ENCODE measurements at places on chromosomes 13 and 19.

DNA sequence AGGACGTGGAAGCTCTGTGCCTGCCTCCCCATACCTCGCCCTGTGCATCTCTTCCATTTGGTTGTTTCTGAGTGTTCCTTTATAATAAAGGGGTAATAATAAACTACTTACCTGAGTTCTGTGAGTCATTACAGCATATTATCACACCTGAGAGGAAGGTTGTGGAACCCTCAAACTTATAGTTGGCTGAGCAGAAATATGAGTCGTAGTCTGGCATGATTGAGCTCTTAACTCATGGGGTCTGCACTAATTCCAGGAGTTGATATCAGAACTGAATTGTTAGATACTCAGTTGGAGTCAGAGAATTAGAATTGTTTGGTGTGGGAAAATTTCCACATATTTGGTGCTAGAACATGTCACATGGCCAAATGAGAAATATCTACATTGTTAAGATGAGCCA lies 52.4 kb upstream of the HTR2A start:
- no peak for DNase-seq

DNA sequence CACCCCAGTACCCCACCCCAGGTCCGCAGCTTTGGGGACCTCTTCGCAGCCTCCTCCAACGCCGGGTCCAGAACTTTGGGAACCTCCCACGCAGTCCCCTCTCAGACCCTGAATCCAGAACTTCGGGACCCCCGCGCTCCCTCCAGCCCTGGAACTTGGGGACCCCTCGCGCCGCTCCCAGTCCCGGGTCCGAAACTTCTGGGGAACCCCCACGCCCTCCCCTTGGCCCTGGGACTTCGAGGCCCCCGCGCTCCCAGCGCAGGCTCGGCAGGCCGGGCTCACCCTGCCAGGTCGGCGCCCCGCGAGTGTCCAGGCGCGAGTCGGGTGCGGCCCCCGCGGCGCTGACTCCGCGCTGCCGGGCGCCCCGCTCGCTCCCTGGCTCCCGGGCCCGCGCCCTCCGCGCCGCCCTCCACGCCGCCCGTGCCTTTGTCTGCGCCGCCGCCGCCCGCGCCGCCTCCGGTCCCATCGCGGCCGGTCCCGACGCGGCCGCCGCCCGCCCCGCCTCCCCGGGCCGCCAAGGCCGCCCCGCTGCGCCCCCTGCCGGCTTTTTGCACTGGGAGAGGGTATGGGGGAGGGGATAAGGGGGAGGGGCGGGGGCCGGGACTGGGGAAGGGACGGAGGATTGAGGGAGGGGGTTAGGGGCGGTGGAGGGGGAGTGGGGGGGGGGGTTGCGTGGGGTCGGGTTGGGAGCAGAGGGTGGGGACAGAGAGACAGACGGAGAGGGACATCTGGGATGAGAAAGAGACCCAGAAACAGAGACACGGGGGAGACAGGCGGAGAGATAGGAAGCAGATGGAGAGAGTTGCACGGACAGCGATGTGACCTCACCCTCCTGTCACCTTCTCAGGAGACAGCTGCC lies at the start of gene HOMER3:
TSS of gene HOMER3 (minus strand) at position 449 of the 859 bp plus-strand sequence. CDS start 2,235 bp downstream, outside the sequence.
- DNase-seq: peak; percentile 73

DNA sequence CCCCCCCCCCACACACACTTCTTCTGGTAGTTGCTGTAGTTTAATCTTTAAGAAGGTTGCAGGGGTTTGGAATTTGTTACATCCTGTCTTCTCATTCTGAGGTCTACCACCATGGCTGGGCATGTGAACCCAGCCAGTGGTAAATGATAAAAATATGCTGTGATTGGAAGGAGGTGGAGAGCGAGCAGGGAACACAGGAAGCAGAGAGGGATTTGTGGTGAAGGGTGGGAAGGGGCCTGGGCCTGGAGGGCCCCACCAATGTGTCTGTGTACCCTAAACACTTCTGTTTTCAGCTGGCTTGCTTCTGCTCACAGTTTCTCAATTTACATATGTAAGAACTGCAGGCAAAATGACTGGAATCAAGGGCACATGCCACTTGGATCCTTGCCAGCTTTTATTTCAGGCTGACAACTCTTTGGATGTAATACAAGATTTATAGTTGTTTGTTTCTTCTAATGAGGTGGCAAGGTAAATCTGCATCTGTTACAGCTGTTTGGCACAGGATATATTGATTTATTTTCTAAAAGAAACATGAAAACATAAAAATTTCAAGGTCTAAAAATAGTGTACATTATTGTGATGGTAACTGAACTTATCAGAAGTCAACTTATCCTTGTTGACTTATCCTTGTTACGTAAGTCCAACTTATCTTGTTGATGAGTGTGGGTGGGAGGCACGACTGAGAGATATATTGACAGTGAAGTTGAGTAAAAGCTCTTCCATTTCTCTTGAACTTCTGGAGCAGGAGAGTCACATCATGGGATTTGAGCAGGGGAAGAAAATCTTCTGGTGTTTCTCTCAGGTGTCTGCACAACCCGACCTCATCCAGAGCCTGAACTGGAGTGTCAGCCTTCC lies 313.2 kb downstream of the SHISA2 start:
- no peak for DNase-seq

DNA sequence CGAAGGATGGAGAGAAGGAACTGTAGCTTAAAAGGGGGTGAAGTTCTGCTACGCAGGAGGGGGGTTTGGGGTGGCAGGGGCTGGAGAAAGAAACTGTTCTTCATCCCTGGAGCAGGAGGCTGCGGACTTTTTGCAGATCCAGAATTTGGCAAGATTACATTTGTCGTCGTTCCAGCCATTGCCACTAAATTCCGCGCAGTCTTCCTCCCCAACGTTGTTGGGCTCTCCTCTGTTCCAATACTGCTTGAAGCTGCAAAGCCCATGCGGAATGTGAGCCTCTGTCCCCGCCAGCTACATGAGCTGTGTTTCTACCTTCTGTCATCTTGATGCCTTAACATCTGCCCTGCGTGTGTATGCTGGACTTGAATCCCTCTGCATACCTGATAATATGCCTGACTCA lies 4.3 kb downstream of the CD209 start:
- no peak for DNase-seq

DNA sequence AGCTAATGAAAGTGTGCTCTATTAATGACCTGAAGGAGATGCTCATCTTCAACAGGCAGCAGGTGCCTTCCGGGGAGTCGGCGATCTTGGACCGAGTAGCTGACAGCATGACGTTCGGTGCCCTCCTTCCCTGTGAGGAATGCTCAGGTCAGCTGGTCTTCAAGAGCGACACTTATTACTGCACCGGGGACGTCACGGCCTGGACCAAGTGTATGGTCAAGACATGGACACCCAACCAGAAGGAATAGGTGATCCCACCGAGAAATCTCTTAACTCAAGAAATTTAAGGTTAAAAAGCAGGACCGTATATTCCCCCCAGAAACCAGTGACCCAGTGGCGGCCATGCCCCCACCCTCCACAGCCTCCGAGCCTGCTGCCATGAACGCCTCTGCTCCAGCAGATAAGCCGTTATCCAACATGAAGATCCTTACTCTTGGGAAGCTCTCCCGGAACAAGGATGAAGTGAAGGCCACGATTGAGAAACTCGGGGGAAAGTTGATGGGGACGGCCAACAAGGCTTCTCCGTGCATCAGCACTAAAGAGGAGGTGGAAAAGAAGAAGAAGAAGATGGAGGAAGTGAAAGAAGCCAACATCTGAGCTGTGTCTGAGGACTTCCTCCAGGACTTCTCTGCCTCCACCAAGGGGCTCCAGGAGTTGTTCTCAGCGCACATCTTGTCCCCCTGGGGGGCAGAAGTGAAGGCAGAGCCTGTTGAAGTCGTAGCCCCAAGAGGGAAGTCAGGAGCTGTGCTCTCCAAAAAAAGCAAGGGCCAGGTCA lies 22.8 kb upstream of the ANKRD10 start:
- no peak for DNase-seq

DNA sequence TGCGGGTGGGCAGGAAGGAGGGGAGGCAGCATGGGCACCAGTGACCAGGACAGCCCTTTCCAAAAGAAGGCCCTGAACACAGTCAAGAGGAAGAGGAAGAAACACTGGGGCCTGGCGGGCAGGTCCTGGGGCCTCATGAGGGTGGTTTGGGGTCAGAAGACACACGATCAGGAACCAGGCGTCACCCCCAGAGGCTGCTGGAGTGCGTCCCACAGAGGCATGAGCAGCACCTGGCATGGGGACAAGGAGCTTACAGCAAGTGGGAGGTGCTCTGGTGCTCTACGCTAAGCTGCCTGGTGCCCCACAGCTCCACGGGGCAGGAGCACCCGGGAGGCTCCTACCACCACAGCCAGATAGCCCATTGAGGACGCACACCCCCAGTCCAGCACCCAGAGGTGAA lies 20.0 kb downstream of the ELL start:
- DNase-seq: no peak

- DNase-seq: no peak
Observed at GRCh38 chr13:21541980-21542379, 62.0 kb downstream of the MICU2 start.

DNA sequence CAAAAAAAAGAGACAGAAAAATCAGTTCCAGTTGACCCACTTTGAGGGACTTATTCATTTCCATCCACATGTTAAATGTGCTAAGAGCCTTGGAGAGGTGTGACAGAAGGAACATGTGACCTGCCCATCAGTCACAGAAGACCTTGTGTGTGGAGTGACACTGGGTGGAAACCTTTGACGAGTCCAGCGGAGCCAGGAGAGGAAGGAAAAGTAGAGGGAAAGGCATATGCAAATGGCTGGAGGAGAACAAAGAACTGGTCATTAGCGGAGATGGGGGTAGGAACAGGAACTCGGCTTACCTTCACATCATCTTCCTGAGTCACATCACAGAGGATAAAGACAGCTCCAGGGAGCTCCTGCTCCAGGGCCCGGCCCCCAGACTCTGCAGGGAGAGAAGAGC lies 2.3 kb downstream of the HSD17B14 start:
- no peak for DNase-seq

GRCh38 chr19:11096210-11096841 lies 7.1 kb downstream of the LDLR start:
- no peak for DNase-seq

GRCh38 chr19:51784922-51785690 lies 9.9 kb upstream of the FPR3 start:
- no peak for DNase-seq

- no peak for DNase-seq
Observed at GRCh38 chr13:60260440-60260839, 96.7 kb upstream of the DIAPH3 start.

- DNase-seq: peak; percentile 26
Observed at GRCh38 chr13:80399340-80400163, 58.6 kb upstream of the SPRY2 start.

GRCh38 chr13:90867336-90867683 lies 480.2 kb upstream of the MIR17HG start:
- peak; percentile 78 for DNase-seq

DNA sequence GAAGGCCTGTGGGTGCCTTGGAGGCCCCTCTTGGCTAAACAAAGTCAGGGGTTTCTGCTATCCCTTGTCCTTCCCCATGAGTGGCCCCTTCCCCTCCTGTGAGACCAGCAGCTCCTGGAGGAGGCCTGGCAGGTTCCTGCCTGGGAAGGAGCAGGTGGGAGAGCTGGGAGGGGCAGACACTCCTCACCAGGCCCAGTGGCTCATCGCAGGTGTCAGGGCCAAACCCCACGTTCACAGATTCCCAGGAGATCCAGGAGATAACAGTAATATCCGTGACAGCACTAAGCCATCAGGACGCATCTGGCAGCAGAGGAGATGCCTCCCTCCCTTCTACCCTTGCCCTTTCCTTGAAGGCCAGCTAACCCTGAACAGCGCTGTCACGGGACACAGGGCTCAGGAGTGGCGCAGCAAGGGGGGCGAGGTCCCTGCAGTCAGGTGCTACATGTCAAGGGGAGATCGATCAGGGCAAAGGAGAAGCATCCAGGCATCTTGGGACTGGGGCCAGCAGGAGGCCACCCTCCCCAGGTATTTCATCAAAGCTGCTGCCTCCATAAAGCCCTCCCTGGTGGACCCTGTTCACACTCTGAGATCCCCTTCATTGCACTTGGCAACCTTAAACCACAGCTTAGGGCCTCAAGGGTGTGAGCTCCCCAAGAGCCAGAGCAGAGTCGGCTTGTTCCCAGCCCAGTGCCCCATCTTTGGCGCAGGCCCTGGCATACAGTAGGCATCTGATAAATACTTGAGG lies 4.8 kb downstream of the CEBPA start:
- DNase-seq: no peak

DNA sequence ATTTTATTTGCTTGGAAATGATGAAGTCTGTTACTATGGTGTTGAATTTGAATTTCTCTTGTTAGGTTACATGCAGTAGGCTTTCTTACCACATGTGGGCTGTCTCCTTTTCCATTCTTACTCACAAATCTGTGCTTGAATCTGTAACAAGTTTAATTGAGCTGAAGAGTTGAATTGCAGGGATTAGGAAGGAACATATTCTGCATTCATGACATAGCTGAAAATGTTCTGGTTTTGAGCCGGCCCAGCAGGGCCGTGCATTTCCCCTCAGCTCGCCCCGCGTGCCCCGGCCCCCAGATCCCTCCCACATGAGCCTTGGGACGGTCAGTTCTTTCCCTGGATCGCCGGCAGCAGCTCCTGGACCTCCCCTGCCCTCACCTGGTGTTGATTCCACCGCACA lies 28.1 kb downstream of the TFDP1 start:
- DNase-seq: no peak

All from LoVo (cell line).